Central memory CD8-positive, alpha-beta T cell (primary cell): ENCODE measurements at places on chromosomes 1 and 21.

DNA sequence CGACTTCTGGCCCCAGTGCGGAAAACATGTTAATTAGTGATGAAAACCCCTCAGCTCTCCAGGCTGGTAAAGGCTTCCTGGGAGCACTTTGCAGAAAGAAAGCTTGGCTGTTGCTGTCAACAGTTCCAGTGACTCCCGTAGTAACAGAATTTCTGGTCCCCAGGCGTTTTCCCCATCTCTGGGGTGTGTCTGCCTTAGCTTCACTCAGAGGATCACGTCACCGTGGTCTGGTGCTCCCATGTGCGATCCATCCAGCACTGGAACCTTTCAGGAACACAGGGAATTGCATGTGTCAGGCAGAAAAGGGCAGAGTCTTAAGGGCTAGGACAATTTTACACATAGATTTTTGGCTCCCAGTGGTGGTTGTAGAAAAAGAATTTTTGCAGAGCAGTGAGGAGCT is 470.4 kb upstream of the USP24 start:
- H3K27me3 ChIP-seq = peaks cover 42% of the 10 kb centered on the region
- H3K4me1 ChIP-seq = no peaks in the 10 kb centered on the region
- no peaks in the 10 kb centered on the region for H3K36me3 ChIP-seq
- DNase-seq = no peak

DNA sequence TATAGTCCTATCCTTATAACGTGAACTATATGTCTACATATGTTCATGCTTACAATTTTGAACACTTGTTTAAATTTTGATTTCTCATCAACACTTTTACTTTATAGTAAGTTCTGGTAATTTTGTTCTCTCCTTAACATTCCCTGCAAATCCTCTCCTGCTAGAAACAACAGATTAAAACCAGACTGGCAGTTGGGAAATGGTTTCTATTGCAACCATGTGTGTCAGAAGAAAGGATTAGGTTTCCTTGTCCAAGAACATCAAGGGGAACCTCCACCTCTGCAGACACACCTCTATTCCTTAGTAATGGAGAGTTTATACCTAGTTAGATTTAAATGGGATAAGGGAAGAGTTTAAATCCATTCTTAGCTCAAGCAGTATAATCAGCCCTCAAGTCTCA is 3.3 kb upstream of the WARS2 start:
- no peaks in the 10 kb centered on the region for H3K27me3 ChIP-seq
- H3K4me1 ChIP-seq = peaks cover 10% of the 10 kb centered on the region
- H3K4me3 ChIP-seq = no peak overlapping the region
- DNase-seq = no peak

GRCh38 chr1:198889101-198889500 is 250.3 kb downstream of the PTPRC start:
- H3K27me3 ChIP-seq = no peaks in the 10 kb centered on the region
- DNase-seq = no peak
- no peak overlapping the region for H3K27ac ChIP-seq

DNA sequence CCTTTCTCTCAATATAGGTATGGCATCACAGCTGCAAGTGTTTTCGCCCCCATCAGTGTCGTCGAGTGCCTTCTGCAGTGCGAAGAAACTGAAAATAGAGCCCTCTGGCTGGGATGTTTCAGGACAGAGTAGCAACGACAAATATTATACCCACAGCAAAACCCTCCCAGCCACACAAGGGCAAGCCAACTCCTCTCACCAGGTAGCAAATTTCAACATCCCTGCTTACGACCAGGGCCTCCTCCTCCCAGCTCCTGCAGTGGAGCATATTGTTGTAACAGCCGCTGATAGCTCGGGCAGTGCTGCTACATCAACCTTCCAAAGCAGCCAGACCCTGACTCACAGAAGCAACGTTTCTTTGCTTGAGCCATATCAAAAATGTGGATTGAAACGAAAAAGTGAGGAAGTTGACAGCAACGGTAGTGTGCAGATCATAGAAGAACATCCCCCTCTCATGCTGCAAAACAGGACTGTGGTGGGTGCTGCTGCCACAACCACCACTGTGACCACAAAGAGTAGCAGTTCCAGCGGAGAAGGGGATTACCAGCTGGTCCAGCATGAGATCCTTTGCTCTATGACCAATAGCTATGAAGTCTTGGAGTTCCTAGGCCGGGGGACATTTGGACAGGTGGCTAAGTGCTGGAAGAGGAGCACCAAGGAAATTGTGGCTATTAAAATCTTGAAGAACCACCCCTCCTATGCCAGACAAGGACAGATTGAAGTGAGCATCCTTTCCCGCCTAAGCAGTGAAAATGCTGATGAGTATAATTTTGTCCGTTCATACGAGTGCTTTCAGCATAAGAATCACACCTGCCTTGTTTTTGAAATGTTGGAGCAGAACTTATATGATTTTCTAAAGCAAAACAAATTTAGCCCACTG is 11.5 kb downstream of the HIPK1 start:
- H3K36me3 ChIP-seq = peaks cover 46% of the 10 kb centered on the region
- H3K27ac ChIP-seq = peak overlapping the region; percentile 71
- no peaks in the 10 kb centered on the region for H3K27me3 ChIP-seq
- H3K4me1 ChIP-seq = peaks cover 74% of the 10 kb centered on the region
- DNase-seq = no peak

DNA sequence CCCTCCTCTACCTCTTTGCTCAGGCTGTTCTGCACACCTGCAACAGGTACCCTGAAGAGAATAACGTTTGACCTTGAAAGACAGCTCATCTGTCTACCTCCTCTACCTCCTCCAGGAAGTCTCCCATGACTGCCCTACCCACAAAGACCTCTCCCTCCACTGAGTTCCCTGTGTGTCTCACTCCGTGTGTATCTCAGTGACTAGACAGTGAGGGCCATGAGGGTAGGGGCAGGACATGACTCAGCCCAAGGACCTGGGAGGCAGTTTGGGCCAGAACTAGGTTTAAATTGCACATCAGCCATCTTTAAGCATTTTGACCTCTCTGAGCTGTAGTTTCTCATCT is 32.0 kb upstream of the LRP8 start:
- no peak overlapping the region for H3K27ac ChIP-seq
- no peak overlapping the region for H3K4me3 ChIP-seq
- no peaks in the 10 kb centered on the region for H3K4me1 ChIP-seq
- no peaks in the 10 kb centered on the region for H3K36me3 ChIP-seq
- no peak for DNase-seq

DNA sequence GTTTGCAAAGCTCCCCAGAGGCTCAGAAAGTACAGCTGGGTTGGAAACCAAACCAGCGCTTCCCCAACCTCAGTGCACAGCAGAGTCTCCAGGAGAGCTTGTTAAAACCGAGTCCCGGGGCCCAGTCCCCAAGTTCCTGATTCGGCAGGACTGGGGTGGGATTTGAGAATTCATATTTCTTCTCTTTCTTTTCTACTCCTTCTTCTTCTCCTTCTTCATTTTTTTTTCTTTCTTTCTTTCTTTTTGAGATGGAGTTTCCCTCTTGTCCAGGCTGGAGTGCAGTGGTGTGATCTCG is 136.8 kb downstream of the PGBD5 start:
- H3K4me3 ChIP-seq = no peak overlapping the region
- no peaks in the 10 kb centered on the region for H3K36me3 ChIP-seq
- DNase-seq = no peak
- H3K27ac ChIP-seq = no peak overlapping the region

DNA sequence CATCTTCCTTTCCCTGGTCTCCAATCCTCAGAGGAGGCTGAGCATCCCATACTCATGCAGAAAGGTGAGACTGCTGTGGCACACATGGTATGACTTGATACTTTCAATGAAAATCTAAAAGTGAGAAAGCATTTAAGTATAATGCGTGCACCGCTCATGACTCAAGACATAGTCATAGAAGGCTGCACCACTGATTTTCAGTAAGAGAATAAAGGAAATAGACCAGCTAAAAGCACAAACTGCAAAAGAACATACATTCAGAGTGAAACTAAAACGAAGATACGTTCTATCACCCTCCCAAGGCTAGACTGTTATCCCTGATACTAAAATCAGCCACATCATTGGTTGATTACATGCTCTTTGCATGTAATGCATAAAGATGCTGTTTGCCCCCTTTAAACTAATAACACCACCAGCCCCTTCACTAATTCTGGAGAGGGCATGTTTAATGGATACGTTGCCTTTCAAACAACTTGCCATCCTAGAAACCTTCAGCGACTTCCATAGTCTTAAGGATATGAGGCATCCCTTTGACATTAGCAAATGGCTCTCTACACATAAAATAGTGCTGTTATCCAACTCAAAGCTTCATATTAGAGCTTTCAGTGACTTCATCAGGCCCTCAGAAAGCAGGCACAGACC is 2.1 kb downstream of the PLD5 start:
- H3K27me3 ChIP-seq = peaks cover 57% of the 10 kb centered on the region
- no peaks in the 10 kb centered on the region for H3K36me3 ChIP-seq
- DNase-seq = no peak
- H3K4me1 ChIP-seq = peaks cover 8% of the 10 kb centered on the region
- H3K27ac ChIP-seq = no peak overlapping the region

GRCh38 chr1:14189381-14189780 is 409.1 kb upstream of the KAZN start:
- DNase-seq = no peak
- H3K4me1 ChIP-seq = no peaks in the 10 kb centered on the region
- no peak overlapping the region for H3K4me3 ChIP-seq
- no peaks in the 10 kb centered on the region for H3K36me3 ChIP-seq
- no peak overlapping the region for H3K27ac ChIP-seq
- peaks cover 29% of the 10 kb centered on the region for H3K27me3 ChIP-seq
